ENCODE measurements at places on chromosomes 11 and 22.

DNA sequence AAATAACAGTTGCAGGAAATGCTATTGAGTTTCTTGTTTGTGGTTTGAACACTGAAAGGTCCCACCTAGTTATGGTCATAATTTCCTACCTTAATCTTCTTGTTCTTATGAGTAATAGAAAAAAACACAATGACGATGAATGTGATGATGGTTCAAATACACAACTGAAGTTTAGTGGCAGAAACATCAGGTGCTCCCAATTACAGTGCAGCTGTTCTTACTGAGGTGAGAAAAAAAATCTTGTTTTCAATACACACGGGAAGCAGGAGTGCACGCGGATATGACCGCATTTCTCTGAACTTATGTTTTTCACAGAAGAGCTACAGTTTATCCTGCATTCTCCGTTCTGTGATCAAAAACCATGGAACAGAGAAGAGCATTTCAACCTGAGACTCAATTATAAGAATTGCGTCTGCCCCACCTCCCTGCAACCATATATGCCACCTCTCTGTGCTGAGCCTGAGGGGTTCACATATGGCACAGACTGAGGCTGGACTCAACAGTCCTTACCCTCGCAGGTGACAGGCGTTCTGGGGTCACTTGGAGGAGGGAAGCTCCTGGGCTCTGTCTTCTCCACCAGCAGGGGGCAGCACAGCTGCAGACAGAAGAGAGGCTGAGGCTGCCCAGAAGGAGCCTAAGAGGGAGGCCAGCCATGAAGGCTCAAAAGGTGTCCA is 99.7 kb upstream of the IGLL5 start:
- peak; percentile 44 for DNase-seq

DNA sequence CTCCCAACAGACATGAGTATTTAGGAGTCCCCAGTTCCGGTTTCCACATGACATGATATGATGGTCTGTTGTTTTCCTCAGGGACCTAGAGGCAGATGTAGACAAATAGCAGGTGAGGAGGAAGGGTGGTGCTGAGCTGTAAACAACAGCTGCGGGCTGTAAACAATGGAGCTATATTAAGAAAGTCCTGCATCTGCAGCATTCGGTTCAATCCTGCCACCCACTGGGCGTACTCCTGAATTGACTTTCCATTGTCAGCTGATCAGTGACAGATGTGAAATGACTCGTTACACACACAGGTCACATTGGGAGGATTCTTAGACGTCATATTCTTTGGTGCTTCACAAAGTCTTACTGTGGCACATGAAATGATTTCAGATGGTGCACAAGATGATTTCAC is 26.8 kb upstream of the RAG1 start:
- DNase-seq = no peak

DNA sequence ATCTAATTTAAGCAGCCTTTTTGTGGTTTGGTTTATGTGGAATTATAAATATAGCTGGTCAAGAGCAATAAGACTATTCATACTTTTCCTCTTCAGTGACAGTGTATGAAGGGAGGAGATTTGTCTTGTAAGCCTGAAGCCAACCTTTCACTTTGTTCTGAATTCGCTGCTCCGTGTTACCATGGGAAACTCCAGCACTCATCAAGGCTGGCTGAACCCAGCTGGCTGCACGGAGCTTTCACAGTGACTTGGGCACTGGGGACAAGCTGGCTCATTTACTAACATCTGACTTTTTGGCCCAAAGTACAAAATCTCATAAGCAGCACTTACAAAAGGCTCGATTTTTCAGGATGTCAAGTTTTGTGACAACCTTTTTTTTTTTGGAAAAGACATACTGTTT is 120.4 kb upstream of the GRIA4 start:
- DNase-seq = no peak

GRCh38 chr22:39021552-39022250 is 774 bp downstream of the APOBEC3D start:
- DNase-seq = no peak

GRCh38 chr11:70507466-70508230 is 109.3 kb downstream of the CTTN start:
- DNase-seq = no peak

GRCh38 chr11:115385226-115385625 is 119.0 kb downstream of the CADM1 start:
- no peak for DNase-seq

- DNase-seq = no peak
These were observed 41.3 kb downstream of the MUC6 start for GRCh38 chr11:995044-995751.

GRCh38 chr22:47450876-47451475 is 688.5 kb downstream of the TBC1D22A start:
- DNase-seq = no peak

- DNase-seq = no peak
These were observed 29.0 kb upstream of the FJX1 start for GRCh38 chr11:35589281-35589680.

GRCh38 chr11:126694065-126694625 is 306.4 kb downstream of the KIRREL3 start:
- no peak for DNase-seq

- no peak for DNase-seq
These were observed 15.0 kb downstream of the IPO7 start for GRCh38 chr11:9399466-9399865.

- no peak for DNase-seq
These were observed 73.6 kb downstream of the RPL27A start for GRCh38 chr11:8756201-8756600.

GRCh38 chr11:2378527-2379210 is 1.6 kb downstream of the CD81 start:
- no peak for DNase-seq

- DNase-seq = no peak
These were observed 2.3 kb downstream of the NUDT8 start for GRCh38 chr11:67627441-67627811.

DNA sequence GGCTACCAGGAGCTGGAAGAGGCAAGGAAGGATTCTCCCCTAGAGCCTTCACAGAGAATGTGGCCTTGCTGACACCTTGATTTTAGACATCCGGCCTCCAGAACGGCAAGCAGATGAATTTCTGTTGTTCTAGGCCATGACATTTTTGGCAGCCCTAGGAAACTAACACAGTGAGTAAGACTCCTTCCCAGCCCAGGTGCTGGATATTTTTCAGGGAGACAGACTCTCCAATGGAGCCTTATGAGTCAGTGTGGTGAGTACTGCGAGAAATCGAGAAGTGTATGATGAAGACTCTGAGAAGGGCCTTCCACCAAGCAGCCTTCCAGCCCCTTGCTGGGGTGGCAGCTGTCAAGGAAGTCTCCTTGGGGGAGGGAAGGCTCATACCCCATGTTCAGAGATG is 114.4 kb downstream of the OSBP2 start:
- no peak for DNase-seq

DNA sequence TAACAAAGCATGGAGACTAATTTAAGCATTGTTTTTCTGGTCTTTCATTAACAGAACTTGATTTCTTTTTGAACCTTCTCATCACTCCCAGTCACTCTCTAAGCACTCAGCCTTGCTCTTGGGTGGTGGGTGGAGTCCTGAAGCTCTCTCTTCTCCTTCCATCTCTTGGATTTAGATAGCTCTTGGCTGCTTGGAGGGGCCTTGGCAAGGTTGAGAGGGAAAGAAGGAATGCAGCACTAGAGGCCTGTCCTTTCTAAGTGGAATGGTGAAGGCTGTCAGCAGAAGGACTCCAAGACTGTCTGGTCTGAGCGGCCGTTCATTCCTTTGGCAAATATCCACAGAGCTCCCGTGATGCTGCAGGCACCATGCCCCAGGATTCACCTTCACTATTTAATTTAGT is 168.6 kb upstream of the E2F8 start:
- DNase-seq = no peak

GRCh38 chr22:28582806-28583205 is 96.8 kb downstream of the TTC28 start:
- DNase-seq = no peak

- DNase-seq = no peak
These were observed 9.4 kb upstream of the GRIK4 start for GRCh38 chr11:120501976-120502755.

DNA sequence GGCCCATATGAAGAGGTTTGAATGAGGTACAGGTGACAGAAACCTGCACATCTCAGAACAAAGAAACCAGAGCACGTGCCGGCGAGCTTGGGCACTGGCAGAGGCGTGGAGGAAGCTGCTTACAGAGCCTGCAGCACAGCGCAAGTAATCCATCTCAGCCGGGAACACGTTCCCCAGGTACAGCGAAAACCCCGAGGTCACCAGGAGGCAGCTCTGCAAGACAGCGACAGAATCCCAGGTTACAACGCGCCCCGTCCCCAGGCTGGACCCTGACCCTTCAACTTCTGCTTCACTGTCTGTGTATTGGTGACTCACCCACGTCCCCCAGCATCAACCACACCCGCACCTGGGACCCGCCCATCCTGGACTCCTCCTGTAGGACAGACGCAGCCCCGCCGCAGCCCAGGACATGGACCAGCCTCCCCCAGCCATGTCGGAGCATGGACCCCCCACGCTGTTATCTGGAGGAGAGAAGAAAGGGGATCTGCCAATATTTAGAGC is 2.2 kb downstream of the MLC1 start:
- no peak for DNase-seq

- DNase-seq = no peak
These were observed 1206.6 kb upstream of the RAG2 start for GRCh38 chr11:37804666-37805065.

DNA sequence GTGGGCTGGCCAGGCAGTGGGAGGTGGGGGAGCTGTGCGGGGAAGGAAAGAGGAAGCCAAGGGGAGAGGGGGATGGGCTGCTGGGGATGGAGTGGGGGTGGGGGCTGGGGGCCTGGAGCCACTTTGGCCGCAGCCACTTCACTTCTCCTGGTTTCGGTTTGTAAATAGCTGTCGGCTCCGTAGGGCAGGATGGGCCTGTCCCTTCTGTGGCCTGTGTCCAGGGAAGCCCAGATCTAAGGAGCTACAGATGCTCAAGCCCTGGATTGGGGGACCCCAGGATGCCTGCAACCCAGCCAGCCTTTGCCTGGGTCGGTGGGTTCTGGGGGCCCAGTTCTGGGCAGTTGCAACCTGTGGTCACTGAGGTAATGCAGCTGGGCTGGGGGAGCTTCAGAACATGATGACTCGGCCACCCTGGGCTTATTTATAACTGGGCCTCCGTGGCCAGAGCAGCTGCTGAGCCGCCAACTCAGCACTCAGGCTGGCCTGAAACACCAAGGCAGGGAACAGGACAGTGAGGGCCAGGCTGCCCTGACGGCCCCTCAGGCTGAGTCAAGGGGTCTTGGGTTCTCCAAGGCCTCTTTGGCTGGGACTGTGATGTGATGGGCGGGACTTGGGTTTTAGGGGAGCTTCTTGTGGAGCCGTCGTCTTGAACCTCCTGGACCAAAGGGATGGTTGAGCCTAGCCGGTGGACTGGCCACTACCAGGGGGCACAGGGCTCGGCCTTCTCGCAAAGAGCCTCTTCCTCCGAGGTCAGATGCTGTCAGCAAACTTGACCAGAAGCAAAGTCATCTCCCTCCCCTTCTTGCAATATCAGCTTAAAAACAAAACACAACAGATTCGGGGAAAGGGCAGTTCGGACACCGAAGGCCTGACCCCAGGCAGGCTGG is 15.0 kb upstream of the SLC39A13 start:
- DNase-seq = no peak

- no peak for DNase-seq
These were observed 727.6 kb upstream of the LUZP2 start for GRCh38 chr11:23769214-23769613.

DNA sequence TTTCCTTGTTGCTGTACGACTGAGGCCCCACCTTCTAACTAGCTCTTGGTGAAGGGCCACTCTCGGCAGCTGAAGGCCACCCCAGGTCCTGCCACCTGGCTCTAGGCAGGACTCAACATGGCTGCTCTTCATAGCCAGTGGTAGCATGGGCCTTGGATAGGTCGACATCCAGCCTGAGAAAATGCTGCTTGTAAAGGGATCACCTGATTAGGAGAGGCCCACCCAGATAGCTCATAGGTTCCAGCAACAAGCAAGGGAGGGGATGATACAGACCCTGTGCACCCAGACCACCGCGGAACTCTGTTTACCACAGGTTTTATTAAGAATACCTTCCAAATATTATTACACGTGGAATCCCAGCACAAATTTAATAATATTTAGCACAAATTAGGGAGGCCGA is 341.4 kb downstream of the BRD1 start:
- DNase-seq = no peak

DNA sequence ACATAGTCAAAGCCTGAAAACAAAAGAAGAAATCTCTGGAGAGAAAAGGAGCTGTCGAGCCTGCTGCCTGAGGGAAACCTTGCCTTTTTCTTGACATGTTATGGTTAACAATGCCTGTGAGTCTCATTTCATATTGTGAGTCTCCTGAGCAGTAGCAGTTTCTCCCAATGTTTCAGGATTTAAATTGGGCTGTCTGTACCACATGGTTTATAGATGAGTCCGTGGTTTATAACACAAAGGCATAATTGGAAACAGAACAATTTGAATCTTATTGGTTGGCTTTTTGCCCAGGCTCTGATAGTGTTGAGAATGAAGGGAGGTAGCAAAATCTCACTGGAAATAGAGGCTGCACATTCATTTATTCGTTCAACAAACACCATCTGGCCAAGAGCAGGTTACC is 540.9 kb downstream of the RAB38 start:
- no peak for DNase-seq

- no peak for DNase-seq
These were observed 254.0 kb upstream of the PITPNB start for GRCh38 chr22:28172892-28173670.

GRCh38 chr11:2296913-2297622 is 4.7 kb downstream of the C11orf21 start:
- DNase-seq = no peak

DNA sequence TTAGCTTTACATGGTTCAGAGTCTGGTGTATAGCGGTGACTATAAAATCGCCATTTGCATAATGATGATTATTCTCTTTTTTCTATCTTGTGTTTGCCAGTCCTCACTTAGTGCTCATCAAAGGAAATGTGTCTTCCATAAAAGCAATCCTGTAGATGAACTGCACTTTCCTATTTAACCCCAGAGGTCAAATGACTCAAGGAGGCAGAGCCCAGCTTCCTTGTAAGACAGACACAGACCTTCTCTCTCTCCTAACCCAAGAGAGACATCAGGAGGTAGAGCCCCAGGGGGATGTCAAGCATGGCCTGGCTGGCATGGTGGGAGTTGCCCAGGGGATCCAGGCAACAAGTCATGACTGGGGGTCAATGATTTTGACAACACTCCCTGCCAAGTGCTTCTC is 46.9 kb upstream of the CRTAM start:
- no peak for DNase-seq

DNA sequence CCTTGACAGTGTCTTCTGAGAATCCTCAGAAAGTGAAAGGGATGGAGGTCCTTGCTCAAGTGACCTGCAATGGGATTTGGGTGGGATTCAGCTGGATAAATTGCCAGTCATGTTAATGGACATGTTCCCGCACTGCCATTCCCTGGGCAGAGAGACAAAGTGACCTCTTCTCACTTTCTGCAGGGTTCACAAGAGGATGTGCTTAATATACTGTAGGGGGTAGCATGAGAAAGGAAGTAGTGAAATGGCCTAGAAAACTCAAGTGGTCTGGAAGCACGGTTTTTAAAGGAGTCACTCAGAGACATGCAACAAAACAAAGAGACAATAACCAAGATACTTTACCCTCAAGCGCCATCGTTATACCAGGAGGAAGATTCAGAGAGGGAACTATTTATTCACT is 70.2 kb downstream of the NELL1 start:
- DNase-seq = no peak

GRCh38 chr11:68021167-68021787 is 9.2 kb upstream of the NDUFS8 start:
- no peak for DNase-seq
